SHP77 (cell line): ENCODE measurements at places on chromosomes 1 and 21.
A peak's percentile ranks its signal among the peaks of the same experiment; 100 is the strongest.

- no peak for DNase-seq
Observed at GRCh38 chr1:12536023-12536639, 81.9 kb downstream of the DHRS3 start.

DNA sequence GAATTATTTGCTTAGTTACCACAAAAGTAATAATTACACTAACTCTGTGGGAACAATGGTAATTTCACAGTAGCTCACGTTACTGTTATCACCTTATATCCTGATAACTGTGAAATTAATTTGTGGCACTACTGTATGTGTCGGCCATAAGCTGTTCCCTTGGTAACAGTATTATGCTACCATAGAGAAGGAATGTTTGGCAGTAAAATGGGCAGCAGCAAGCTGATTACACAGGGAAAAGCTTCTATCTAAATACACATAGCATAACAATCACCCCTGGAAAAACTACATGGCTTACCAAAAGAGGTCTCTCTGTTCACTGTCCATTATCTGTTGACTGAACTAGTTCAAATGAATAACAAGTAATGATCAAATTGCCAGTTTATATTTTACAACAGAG is 124.1 kb downstream of the DPYD start:
- no peak for DNase-seq

DNA sequence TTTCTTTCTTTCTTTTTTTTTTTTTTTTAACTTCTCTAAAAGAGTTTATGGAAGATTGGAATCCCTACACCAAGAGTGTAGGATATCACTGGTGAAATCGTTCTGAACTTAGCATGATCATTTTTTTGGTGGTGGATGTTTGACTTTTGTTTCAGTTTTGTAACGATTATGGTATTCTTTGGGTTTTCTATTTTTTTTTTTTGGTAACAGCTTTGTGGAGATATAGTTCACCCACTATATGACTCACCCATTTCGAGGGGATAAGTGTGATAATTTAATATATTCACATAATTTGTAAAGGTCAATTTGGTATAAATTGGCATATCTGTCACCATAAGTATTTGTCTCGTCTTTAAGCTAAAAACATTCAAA is 29.2 kb downstream of the AGPAT3 start:
- no peak for DNase-seq

DNA sequence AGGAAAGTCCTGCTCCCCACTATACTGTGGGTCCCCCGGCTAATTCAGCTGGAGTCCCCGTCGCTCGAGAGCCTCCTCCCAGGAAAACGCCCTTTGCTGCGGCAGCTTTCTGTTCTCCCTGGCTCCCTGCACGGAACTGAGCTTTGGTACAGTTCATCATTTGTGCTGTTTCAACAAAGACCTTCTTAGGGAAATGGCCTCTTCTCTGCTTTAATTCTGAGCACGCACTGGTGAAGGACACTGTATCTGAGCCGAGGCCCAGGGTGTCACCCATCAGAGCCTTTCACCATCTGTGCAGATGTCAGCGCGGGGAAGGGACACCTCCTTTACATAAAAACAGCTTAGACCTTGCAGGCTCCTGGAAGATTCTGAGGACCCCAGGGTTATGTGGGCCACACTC is 13.5 kb upstream of the PEX10 start:
- DNase-seq = no peak

DNA sequence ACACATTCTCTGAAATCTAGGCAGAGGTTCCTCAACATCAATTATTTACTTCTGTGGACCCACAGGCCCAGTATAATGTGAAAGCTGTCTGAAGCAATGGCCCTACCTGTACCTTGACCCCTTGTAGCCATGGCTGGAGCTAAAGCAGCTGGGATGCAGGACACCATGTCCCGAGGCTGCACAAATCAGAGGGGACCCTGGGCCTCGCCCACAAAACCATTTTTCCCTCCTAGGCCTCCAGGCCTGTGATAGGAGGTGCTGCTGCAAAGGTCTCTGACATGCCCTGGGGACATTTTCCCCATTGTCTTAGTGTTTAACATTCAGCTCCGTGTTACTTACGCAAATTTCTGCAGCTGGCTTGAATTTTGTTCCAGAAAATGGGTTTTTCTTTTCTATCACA is 110.5 kb downstream of the BRINP3 start:
- DNase-seq = no peak

DNA sequence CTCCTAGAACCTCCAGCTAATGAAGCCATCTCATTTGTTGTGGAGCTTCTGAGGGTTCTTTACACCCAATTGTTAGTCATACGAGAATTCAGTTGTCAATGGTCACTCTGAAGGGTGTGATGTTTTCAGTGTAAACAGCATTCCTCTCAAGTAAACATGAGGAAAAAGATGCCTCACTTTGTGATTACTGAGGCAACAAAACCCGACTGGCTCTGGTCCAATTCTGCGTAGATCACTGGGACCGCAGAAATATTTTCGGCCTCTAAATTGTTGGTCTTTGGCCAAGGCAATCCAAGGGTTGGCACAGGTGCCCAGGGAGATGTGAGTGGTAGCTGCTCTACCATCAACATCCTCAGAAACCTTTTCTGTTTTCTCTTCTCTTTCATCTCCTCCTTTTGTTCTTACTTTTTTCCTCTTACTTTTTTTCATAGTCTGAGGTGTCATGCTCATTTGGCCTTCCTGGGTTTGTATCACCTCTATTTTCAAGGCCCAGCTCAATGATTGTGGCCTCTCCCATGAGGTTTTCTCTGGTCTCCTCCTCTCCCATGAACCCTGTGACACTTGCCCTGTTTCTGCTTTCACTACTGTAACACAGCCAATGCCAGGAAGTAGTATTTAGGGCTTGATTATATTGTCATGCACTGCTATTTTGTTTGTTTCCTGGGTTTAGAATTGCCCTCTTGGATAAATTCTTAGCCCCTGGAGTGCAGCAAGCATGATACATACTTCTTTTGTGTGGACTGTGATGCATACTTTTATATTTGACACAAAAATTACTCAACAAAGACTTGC is 221.9 kb downstream of the TNR start:
- no peak for DNase-seq

GRCh38 chr1:116472431-116472961 is 98.3 kb downstream of the CD58 start:
- no peak for DNase-seq

DNA sequence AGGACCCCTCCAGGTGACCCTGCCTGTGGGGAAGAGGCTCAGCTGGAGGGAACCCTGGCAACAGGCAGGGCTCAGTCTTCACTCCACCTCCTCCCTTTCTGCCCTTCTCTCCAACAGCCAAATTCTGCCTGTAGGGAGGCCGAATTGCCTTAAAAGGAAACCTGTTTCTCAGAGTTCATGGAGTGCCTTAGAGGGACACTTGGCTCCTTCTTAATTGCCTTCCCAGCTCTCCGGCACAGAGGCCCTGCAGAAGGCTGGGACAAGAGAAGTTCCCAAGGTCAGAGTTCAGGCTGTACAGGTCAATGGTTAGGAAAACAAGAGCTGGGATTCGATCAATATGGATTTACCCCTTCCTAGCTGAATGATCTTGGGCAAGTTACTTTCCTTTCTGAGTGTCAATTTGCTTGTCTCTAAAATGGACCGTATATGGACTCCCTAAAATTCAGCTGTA is 6.2 kb downstream of the CSRP1 start:
- DNase-seq = no peak

DNA sequence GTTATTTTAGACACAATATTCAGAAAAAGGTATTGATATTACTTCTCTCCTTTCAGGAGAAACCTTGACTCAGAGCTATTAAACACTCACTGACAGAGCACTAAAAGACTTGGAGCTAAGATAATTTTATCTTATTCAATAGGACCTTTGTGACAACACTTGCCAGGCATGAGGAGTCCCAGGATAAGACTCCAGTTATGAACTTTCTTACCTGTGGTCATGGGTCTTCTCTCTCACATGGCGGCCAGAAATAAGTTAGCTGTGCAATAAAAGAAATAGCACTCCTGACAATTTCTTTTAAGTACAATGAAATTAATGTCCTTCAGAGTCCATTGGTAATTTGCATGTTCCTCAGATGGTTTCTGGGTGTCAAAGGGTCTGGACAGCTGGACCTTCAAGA is 382.1 kb downstream of the BRINP3 start:
- no peak for DNase-seq

GRCh38 chr1:60655679-60656355 is 426.5 kb upstream of the NFIA start:
- no peak for DNase-seq

DNA sequence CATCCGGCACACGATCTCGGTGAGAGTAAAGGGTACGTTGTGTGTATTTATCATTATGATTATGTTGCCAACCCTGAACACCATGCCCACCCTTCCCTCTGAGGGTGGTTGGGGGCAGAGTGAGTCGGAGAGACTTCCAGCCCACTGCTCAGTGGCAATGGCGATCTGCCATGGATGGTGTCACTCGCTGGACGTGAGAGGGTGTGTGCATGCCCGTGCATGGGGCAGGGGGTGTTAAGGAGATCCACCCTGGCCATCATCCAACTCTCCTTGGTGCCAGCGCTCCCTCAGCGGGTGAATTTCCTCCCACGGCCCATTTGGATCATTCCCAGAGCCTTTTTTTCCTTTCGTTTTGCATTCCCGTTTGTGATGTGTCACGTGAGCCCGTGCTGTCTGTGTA is 74.1 kb upstream of the CNTN2 start:
- no peak for DNase-seq

- DNase-seq = no peak
Observed at GRCh38 chr1:99599678-99600175, 46.2 kb upstream of the PALMD start.

GRCh38 chr1:233477359-233477758 is 136.5 kb upstream of the KCNK1 start:
- DNase-seq = no peak

DNA sequence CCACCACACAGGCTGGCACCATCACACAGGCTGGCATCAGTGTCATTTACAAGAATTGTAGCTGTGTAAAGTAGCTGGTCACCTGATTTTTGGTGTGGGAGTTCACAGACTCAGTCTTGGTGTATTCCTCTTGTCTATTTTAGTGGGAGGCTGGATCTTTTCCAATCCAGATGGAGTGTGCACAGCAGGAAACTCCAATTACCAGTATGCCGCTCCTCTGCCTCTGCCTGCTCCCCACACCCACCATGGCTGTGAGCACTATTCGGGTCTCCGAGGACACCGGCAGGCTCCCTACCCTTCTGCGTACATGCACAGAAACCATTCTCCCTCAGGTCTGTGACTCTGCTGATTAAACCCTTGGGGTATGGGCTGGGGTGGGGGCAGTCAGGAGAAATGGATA is 24.2 kb downstream of the TBX19 start:
- no peak for DNase-seq

GRCh38 chr1:226676381-226676780 is 62.7 kb downstream of the ITPKB start:
- no peak for DNase-seq

DNA sequence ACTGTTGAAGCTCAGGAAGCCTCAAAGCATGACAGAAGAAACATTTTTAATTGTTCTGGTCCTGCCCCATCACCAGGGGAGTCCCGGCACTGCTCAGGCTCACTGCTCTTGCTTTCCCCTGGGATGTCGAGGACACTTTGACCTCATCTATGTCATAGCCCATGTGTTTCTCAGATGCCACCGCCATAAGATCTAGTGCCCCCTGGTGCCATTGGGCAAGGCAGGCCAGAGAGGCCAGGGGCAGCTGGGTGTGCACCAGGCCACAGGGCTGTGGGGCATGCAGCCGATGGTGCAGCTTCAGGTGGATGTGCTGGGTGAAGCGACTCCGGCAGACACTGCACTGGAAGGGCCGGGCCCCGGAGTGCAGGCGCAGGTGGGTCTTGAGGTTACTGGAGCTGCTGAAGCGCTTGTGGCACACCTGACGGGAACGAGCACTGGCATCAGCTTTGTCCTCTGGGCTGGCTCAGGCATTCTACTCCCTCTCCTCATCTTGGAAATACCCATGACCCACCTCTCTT is 7.7 kb upstream of the CRYBG2 start:
- DNase-seq = no peak

GRCh38 chr1:175095978-175096607 is 28.5 kb downstream of the TNN start:
- DNase-seq = no peak

- peak; percentile 74 for DNase-seq
Observed at GRCh38 chr1:1144122-1144842, 28.4 kb upstream of the C1orf159 start.

GRCh38 chr1:29549001-29549400 is 312.7 kb downstream of the PTPRU start:
- DNase-seq = peak; percentile 54

- DNase-seq = no peak
Observed at GRCh38 chr1:63866084-63866483, 92.3 kb downstream of the ROR1 start.

DNA sequence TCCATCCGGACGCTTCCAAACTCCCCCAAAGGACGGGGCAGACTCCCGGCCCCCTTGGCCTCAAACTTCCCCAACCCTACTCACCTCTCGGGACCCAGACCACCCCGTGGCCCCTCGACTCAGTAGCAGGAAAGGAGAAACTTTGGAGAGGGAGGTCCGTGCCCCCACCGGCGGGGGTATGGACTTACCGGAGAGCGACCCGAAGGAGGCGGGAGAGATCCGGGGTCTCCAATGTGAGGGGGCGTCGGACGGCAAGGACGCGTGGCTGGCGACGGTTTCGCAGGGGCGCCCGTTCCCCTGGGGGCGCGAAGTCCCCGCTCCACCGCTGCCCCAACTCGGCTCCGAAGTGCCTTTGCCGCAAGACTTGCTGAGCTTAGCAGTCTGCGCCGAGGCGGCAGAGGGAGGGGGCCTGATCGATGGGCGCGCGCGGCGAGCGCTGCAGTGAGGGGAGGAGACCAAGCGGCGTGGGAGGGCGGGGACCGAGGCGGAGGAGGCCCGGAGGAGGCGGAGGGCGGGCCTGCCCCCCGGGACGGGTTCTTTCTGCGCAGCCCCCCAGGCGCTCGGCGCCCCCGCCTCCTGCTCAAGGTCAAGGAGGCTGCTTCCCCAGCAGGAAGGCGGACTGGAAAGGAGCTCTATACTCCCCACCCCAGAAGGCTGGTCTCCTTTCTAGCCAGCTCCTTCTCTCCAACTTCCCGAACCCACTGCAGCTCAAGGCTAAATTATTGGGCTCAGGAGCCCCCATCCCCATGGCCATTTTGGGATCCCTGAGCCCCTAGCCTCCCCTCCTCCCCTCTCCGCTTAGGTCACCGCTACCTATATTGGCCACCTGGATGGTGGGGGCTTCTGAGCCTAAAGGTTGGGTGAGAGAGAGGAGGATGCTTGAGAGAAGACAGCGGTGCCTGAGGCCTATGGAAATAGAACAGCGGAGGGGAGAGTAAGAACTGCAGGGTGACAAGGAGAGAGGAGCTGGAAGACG is at the start of gene SYT2:
Gene SYT2 (minus strand): TSS at position 385 of the 976 bp plus-strand sequence. CDS start 104,682 bp downstream, outside the sequence.
- peak; percentile 13 for DNase-seq

- no peak for DNase-seq
Observed at GRCh38 chr1:32965251-32965747, 690 bp upstream of the RNF19B start.

GRCh38 chr1:6348511-6349191 is 44.9 kb downstream of the ACOT7 start:
- DNase-seq = no peak
